OCI-M1 (cell line): ENCODE measurements at places on chromosomes 7 and 10.

DNA sequence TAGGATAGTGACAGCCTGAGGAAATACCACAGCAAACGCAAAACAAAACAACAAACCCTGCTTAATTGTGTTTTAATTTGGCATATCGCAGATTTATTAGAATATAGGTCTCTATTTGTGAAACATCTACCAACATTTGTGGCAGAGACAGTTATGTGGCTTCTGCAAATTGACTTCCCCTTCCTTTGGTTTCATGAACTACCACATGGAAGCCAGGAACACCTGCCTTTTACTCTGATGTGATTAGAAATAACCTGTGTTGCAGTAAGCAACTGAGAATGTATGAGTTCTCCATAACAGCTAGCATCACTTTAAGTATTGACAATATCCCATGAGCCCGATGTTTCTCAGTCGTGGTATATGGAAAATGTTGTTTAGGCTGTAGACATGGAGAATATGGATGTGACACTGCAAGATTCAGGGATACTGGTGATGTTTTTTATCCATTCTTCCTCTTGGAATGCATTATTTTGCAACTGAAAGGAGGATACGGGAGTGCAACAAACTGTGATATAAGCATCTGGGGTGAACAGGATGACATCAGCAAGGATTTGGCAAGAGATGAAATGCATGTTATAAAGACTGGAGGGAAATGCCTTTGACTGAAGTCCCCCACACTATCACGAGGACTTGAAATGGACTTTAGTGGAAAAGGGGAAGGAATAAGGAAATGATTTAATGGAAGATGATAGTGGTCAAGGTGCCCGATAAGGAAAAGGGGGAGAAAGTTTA is 95.9 kb downstream of the CUBN start:
- no peak for DNase-seq

DNA sequence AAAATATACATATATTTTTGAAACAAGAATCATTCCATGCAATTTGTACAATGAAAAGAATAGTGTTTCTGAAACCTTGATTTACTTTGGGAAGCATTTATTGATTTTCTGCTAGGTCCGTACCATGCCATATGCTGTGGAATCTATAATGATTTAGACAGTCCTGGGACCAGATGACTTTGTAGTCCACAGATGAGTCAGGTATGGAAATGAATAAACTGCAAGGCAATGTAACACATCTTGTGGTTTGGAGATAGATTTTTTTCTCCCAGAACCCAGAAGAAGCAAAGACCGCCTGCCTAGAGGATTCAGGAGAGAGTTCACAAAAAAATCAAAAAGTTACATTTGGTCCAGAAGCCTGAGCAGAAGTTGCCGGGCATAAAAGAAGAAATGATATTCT is 190.4 kb downstream of the GPR37 start:
- DNase-seq: no peak

DNA sequence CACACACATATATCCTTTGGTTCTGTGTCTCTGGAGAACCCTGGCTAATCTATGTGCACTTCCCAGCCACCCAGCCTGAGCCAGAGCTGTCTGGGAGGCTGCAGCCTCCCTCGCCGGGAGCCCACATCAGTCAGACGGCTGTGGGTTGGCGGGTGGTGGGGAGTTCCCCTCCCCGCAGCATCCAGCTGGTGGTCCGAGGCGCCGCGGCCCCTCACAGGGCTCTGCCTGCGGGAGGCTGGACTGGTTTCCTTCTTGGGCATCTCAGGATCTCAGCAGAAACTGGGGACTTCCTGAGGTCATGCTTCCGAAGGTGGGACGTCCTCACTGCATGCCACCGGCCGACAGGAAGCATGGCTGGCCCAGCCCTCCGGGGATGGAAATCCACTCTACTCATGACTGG is 22.0 kb upstream of the PSMG3 start:
- no peak for DNase-seq

DNA sequence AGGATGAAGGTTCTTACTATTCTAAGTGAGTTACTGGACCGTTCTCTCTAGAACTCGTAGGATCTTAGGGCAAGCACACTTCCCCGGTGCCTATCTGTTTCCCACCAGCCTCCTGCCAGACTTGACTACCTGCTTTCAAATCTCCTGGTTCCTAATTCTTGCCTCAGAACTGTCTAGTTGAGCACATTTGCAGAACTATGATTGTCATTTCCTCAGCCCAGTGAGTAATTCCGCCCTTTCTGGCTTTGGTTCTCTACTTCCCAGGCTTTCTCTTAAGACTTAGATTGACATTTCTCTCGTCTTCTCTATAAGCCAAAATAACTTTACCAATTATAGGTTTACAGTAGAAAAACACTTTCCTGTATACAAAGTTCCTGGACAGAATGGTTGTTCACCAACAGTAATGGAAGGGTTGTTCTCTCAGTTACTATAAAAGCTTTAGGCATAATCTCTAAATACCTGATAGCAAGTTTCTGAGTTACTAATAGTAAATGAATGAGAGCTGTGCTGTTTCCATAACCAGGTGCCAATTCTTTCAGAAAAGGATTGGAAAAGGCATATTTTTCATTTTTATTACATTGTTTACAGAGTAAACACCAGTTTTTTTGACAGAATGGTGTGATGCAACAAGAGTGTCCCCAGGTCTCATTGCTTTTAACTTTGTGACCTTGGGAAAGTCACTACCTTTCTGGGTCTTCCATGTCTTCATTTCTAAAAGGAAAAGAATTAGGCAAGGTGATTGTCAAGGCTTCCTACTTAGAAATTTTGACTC is 41.1 kb downstream of the PLEKHA8 start:
- DNase-seq: no peak

GRCh38 chr7:76303202-76304147 is 1.0 kb downstream of the HSPB1 start:
- peak; percentile 98 for DNase-seq

GRCh38 chr7:8481096-8481495 is 47.7 kb downstream of the NXPH1 start:
- no peak for DNase-seq
